Uterus (tissue), 4 donors: ENCODE measurements at places on chromosomes 12 and 14.

DNA sequence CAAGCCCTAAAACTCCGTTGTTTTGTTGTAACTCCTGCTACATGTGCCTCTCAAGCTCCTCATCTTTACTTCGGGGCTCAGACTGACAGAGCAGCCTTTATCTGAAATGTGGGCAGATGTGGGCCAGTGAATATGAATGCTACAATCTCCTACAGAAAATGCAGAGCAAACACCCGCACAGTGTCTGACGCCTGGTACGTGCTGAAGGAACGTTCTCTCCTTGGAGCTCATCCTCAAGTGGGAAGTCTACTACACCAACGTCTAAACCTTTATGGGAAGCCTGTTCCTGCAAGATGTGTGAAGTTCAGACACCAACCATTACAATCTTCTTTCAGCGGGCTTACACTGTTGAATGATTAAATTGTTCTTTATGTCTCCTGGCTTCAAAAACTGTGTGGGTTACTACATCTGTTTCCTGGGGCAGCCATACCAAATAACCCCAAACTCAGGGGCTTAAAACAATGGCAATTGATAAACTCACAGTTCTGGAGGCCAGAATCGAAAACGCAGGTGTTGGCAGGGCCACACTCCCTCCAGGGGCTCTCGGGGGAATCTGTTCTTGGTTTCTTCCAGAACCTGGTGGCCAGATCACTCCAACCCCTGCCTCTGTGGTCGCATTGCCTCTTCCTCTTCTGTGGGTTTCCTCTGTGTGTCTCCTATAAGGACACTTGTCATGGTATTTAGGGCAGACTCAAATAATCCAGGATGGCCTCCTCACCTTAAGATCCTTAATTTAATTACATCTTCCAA, 179.7 kb upstream of the PLXNC1 start:
- no peak for DNase-seq

GRCh38 chr12:68521848-68522502, 88.7 kb upstream of the RAP1B start:
- no peak for DNase-seq

DNA sequence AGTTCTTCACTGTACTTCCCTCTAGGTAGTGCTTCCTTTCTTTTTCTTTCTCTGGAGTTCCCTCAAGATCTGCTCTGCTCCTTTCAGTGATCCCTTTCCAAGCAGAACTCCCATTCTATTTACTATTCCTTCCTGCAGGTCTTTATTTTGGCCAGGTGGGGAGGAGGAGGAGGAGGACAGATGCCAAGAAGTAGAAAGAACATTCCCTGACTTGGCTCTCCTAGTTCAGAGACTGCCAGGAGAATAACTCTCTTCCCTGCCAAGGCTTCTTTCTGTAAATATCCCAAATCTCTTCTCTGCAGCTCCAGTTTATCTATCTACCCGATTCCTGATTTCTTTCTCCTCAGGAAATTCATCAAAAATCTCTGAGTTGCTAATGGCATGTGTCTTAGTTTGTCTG, 229.6 kb upstream of the TMEM260 start:
- no peak for DNase-seq

DNA sequence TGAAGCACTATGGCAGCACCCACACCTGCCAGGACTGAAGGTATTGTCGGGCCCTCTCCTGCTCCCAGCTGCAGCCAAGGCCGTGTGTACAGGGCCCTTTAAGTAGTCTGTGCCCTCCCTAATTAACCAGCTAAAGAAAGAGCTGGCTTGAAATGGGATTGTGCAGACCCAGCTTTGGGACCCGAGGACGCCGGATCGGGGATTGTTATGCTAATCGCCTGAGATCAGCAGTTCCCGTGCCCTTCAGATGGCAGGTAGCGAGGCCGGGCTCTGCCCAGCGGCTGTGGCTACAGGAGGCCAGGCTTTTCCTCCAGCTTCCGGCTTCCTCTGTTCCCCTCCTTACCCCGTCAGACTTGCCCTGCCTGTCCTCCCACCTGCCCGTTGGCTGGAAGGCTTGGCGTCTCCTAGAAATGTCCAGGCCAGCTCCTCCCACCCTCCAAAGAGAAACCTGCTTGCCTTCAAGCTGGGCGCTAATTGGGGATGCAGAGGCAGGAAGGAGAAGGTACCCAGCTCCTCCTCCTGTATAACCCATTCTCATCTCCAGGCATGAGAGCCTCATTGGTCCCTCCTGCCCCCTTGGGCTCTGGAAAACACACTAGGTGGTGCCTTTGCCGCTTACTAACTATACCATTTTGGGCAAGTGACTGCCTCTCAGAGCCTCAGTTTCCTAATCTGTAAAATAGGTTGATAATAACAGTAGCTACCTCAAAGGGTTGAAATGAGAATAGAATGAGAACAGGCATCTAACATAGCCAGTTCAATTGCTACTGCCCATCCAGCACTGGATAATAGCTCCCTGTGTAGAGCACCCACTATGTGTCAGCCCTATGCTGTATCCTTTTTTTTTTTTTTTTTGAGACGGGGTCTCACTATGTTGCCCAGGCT, 25.8 kb upstream of the MSI1 start:
- no peak for DNase-seq

DNA sequence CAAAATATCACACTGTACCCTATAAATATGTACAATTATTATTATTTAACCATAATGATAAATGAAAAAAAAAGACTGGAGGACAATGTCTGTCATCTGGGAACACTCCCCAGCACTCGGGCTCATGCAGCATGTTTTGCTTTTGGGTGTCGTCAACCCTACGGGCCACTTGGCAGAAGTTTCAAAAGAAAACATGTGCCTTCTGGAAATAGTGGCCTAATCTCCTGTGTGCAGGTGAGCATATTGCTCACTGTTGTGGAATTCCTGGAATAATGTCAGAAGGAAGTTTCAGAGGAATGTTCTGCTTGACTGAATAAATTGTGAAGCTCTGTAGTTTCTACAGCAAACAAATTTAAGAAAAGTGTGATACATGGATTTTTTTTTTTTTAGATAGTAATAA, 298.3 kb downstream of the SSPN start:
- DNase-seq, result no peak

GRCh38 chr12:43428088-43428600, 123.9 kb downstream of the ADAMTS20 start:
- DNase-seq, result no peak

DNA sequence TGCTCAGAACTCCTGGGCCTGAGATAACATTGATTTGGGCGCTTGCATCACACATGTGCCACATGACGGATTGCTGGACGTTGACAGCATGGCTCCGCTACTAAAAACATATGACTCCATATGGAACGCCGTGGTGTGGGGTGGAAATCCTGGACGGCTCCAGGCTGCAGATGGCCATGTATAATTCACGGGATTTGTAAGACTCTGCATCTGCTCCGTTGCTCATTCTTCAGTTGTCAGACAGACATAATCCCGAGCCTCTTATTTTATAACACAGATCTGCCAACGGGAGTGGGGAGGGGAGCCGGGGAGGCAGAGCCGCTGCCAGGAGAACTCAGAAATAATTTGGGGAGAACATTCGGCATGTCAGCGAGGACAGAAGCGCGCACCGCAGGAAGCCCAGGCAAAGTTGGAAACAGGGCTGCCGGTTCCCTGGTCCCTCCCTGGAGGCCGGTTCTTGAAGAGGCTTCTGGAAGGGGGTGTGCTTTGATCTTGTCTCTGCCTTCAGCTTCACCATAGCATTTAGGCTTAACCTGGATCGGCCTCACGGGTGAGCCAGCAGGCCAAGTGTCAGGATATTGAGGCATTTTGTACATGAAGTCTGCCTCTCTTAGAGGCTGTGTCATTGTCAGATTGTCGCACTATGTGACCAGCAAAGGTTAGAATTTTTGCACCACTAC, 45.8 kb upstream of the MYL2 start:
- DNase-seq, result no peak

GRCh38 chr14:31692376-31692781, 131.2 kb downstream of the NUBPL start:
- DNase-seq, result no peak

- no peak for DNase-seq
Observed at GRCh38 chr12:53502983-53503728, 2.1 kb downstream of the TARBP2 start.

GRCh38 chr14:54209511-54210250, 187.1 kb upstream of the CDKN3 start:
- no peak for DNase-seq

GRCh38 chr12:128976120-128976738, 123.0 kb downstream of the GLT1D1 start:
- no peak for DNase-seq

DNA sequence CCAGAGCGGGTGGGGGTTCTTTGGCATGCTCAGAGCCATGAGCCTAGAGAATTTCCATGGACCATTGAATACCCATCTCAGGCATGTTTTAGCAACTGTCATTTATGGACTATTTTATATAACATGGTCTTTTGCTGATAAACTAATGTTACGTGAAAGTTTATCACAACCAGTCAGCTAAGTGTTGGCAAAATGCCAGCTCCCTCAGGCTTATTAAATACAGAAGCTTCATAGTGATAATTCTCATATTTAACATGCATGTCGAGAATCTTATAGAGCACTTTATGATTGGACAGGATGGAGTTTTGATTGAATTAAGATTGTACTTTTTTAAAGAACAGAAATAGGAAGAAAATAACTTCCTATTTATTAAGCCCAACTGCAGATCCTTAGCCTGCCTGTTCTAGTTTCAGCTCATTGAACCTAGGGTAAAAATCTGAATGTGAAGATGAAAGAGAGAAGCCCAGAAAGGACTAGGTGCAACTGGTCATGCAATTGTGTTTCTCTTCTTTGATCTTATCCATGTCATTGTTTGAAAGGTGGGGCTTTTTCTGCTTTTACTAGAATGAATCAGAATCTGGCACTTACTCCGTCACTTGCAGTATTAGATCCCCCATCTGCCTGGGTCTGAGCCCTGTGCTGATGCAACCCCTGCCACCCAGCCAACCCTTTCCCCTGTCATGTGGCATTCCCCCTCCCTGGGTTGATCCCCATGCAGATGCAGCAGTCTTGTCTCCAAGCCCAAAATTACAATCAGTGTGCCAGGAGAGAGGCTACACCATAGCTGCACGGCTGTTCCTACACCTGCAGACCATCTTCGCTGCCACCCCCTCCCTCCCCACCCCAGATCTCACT, 134.6 kb upstream of the EVL start:
- DNase-seq, result no peak

GRCh38 chr14:91252871-91253794, 8.6 kb upstream of the GPR68 start:
- no peak for DNase-seq

DNA sequence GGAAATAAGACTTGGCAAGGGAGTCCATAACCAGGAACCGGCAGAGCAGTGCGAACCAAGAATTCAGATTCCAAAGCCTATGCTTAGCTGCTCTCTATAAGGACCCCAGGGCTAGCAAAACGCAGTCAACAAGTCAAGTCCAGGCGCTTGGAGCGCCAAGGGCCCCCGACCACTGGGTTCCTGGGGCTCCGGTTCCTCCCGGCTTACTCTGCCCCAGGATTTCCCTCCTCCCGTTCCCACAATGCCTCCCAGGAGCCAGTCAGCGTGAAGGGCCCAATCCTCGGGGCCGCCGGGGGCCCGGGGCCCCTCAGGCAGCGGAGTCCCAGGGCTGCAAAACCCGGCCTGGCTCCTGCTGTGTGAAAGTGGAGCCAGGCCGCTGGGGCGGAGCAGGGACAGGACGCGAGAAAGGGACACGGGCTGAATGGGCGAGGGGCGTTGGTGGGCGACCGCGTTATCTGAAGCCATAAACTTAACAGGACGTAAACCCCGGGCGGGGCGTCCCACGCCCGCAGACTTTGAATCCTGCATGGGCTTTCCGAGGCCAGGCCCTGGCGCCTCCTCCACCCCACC, 1.5 kb downstream of the KRT8 start:
- DNase-seq, result peak; percentile 63

DNA sequence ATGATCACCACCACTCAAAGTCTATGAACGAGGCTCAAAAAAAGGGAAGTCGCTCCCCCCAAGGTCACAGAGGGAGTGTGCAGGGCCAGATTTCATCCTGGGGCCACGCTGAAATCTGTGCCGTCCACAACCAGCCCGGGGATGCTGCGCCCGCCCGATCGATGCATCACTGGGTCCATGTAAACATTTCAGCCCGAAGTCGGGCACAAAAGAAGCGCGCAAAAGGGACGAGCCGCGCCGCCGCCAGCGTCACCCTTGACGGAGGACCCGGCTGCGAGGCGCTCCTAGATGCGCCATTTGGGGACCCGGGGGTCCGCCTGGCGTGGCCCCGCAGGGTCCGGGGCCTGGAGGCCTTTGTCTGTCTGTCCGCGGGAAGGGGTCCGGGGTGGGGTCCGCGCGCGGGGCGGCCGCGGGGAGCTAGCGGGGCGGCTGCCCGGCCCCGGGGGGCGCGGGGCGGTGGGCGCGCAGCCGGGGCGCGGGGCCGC, 503 bp downstream of the FBXO21 start:
- peak; percentile 28 for DNase-seq

GRCh38 chr14:89858089-89858488, 96.4 kb downstream of the EFCAB11 start:
- DNase-seq, result no peak

- DNase-seq, result no peak
Observed at GRCh38 chr12:131675126-131676080, 35.5 kb upstream of the SFSWAP start.

DNA sequence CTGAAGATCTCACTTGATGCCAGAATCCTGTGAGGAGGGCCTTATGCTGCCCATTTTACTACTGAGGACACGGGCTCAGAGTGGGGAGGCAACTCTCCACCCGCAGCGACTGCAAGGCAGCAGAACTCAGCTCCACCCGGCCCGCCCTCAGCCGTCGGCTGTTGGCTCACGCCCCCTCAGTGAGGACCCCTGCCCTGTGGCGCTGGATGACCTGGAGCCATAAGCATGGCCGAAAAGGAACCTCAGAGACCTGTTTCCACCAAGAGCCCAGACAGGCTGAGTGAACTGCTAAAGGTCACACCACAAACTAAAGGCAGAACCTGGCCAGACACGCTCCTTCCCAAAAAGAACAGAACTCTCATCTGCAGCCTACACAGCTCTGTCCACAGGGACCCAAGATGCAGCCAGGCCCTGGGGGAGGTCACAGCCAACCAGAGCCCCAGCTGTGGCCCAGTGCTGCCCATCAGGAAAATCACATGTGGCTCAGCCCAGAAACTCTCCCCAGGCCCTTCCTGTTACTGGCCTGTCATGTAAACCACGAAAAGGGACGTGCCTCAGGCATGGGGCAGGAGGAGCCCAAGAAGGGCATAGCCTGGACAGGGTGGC, 32.8 kb downstream of the CCNK start:
- DNase-seq, result no peak

GRCh38 chr12:60197589-60197988, 601.8 kb downstream of the SLC16A7 start:
- DNase-seq, result no peak

- no peak for DNase-seq
Observed at GRCh38 chr12:42140901-42141300, 3.8 kb downstream of the GXYLT1 start.
